Lower lobe of right lung (tissue), 2 donors: ENCODE measurements at places on chromosomes 2 and 18. TPM values are rescaled to one million over a fixed set of nuclear protein-coding genes. Genes with fewer than 3 reads are reported as not detected.

The DSG2 gene
- total RNA-seq = 27.6 TPM

DNA sequence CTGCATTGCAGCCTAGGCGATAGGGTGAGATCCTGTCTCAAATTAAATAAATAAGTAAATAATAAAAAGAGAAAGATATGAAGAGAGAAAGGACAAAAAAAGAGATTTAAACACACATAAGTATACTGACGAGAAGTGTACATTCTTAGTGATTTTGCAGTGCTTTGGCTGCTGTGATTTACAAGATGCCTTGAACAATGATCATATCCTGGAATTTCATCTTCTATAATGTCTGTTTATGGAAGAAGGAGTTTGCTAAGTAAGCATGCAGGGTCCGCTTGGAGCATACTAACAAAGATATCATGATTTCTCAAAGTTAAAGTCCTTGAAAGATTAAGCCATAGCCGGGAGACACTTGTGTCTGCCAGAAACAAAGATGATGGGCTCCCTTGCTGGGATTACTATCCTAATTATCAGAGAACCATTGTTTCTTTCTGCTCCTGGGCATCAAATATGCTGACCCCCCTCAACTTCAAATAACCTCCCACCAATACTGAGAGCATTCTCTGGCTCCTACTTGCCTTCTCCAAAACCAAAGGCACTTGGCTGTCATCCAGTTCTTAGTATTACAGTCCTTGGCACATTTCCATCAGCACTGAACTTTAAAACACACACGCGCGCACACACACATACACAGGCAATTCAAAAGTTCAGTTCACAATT lies 47.5 kb upstream of the STAM2 start:
- no peak for DNase-seq

The ASIC4 gene
- 0.53 TPM for total RNA-seq

DNA sequence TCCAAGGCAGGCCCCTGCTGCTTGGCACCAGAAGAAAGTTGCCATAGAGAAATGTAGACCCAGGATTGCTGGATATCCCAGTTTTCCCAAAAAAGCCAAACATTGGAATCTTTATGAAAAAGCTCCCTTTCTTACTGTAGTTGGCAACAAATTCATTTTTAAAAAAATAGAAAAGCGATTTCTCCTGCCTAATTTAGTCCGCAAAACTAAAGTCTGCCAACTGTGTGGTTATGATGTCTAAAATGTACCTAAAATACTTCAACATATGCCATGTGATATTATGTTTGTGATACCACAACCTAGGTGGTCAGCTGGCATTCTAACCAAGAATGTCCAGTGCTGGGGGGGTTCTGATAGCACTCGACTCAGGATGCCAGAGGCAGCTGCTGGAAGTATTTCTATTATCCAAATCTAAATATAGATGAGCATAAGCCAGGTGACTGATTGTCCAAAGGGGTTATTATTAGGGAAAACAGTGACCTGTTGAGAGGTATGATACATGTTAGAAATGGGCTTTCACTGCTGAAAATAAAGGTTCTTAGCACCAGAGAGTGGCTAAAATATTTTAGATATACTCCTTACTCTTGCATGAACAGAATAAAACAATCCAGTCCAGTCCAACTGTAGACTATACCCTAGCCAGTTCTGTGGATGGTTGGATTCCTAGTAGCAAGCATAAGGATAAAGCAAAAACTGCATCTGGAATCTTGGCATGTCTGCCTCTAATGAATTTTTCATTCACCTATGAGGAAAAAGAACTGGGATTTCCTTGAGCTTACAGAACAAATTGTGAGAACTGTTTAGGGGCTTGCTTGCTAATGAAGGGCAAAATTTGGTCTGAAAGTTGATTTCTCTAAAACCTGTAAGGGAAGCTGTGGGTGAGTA lies 101.7 kb downstream of the STK39 start:
- DNase-seq = no peak

DNA sequence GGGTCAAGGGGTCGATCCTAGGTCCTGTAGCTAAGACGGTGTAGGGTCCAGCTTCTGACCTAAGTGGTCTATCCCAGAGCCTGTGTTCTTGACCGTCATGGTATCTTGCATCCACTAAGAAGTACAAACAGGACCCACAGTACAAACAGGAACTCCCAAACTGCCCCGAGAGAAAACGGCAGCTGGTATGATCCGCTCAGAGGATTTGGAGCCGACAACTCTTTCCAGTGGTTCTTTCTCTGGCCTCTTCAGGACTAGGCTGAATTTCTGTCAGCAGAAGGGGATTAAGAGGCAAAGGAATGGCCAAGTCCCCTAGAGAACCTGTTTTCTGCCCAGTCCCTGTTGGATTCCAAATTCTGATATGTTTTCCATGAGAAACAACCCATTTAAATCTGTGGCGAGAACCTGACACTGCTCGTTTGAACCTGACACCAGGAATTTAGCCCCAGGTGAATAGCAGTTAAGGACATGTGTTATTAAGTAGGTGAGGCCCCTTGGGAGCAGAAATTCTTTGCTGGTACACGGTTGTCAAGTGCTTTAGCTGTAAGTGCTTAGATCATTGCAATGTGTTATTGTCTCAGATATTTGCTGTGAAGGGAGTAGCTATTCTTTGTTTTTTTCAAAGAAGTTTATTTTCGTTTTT lies 50.5 kb upstream of the TXNDC2 start:
- no peak for DNase-seq

GRCh38 chr2:12009323-12009905 lies 263.0 kb downstream of the LPIN1 start:
- DNase-seq = no peak

The L3MBTL4 gene
- total RNA-seq = 16.9 TPM
